ENCODE measurements at places on chromosomes 12 and 14.
A peak's percentile ranks its signal among the peaks of the same experiment; 100 is the strongest.

DNA sequence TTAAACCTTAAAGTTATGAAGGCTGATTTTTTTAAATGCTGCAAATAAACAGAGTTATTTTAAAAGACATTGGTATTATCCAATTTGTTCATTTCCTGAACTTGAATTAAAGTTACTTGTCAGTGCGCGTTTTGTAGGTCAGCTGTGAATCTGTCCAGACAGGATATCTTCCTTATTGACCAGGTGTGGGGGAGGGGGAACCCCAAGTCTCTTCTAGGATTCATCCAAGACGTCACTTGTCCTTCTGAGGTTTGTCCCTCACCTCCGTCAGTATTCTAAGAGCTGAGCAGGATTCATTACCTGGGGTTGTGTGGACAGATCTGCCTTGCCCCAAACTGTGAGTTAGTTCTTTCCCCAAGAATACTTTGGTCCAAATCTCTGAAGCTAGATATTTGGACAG is 8.8 kb upstream of the PRIMA1 start:
- no peak for DNase-seq

DNA sequence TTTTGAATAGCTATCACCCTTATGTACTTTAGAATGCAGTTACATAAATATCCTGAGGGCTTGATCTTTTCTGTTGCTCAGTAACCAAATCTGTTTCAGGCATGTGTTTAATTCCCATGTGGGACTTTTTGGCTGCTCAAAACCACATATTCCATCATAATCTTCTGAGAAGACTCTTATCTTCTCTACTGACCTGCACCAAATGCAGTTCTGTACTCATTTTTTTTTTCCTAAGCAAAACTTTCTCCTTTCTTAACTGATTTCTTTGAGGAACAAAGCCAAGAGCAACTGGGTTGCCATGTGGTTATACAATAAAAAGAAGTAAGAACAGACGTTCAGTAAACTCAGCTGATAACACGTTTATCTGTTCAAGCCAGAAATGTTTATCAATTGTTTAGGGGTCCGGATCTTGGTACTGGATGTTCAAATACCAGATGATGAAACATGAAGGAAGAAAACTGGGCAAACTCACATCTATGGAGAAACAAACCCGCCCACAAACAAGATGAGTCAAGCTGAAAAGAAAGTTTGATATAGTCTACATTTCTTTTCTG is 50.1 kb downstream of the TMEM132C start:
- DNase-seq = no peak

GRCh38 chr14:49173765-49174373 is 412.3 kb downstream of the RPS29 start:
- DNase-seq = peak; percentile 77

DNA sequence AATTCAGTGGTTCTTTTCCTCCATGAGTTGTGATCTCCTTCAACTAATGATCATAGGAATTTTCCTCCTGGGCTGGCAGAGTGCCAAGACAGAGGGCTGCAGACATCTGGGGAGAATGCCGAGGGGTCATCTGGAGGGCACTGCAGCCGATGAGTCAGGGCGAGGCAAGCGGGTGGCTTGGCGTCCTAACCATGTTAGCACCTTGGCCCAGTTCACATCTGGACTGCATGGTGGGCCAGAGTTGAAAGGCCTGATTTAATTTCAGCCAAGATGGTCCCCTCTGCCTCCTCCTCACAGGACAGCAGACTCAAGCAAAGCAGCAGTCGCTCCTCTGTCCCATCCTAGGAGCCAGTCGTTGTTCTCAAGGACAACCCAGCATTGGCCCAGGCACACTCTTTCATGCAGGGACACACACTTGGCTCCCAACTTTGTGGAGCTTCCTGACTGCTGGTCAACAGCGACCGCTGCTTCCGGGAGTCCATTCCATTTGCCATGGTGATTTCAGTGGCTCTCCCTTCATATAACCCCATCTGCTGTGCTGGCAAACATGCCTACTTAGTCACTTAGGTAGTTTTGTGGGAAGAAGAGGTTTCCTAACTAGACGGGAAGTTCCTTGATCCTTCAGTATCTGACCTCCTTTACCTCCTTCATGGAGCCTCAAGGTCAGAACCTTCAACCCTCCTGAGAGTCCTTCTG is 161.8 kb downstream of the TTC8 start:
- peak; percentile 88 for DNase-seq

DNA sequence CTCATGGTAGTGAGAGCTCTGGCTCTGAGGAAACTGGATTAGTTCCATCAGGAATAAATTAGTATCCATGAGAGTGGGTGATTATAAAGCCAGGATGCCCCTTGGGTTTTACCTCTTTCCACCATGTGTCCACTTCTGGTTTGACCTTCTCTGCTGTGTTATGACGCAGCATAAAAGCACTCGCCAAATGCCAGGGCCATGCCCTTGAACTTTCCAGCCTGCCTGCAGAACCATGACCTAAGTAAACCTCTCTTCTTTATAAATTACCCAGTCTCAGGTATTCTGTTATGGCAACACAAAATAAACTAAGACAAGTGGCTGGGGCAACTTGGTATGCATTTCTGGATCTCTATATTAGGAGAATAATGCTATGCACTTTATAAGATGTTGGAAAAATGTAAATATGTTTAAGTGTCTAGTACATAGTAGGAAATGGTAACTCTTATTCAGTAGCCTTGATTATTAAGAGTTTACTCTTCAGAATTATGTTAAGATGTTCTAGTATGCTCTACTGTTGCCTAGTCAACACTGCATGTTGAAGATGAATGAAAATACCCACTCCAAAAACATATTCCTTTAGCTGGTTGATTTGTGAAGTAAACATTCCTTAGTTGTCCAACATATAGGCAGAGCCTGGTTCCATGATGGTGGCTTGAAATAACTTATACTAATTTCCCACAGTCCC is 455.6 kb upstream of the TMPO start:
- no peak for DNase-seq

- DNase-seq = no peak
Measured at GRCh38 chr12:45329238-45329637, 113.3 kb downstream of the ANO6 start.

DNA sequence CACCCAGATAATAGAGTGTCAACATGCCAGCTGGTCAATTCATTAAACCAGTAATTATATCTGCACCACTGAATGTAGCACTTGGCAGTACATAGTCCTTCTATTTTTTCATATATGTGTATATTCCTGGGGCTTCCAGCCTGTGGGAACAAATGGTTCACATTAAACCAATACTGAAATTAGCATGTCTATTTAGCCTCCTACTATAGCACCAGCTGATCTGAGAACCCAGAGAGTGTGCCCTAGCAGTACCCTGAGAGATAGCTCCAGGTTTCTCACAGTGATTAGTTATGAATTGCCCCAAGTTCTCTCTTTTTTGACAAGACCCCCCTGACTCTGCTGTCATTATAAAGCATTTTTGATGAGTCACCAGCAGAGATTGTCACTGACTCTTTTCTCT is 1097.3 kb upstream of the FLRT2 start:
- DNase-seq = no peak

DNA sequence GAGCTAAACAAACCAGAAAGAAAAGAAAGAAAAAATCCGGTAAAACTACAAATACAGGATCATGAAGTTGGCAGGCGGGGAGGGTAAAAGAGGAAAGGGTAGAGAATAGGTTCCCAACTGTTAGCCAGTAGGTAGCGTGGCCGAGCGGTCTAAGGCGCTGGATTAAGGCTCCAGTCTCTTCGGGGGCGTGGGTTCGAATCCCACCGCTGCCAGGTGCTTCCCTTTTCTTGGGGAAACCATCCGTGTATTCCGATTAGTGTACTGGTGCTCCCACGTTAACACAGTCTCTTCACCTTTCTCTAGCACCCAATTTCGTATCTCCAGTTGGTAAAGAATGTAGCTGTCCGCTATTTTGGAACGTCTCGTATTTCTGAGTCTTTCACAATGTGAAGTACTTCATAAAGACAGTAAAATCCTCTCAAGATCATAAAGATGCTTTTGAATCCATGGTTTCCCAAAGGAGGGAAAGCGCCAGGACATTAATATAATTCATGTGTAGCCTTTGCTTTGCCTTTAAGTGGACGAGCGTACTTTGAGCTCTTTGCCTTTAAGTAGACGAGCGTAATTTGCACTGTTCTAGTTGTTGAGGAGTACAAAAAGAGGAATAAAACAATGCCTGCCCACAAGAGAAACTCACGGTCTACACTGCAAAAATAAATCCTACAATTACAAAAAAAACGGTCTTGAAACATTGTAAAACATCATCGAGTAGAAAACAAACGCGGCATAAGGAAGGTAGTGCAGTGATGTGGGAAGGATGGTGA is 19.0 kb upstream of the RNASE12 start:
- DNase-seq = peak; percentile 78

DNA sequence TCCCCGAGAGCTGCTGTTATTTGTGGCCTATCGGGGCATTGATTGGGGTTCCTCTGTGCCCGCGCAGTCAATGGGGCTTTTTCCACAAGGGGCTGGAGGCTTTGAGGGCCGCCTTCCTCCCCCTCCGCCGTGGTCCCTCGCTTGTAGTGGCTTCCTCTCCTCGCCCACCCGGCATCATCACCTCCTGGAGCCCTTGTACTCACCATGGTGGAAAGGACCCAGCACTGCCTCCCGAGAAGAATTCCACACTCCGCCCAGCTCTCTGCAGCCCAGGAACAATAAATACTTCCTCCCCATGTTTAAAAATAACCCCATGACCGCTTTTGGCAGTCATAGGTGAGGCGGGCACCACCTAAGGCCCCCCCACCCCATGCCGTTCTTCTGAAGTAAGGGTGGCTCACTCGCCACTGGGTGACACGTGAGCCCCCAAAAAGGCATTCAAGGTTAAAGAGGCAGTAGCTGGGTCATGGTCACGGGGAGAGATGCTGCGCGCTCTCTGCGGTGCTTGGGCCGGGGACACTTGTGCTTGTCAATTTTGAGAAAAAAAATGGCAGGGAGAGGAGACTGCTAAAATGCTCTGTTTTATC is at the start of gene MYL2:
Gene MYL2, minus strand, starts transcription at position 256 of the 587 bp plus-strand sequence. Its CDS starts 50 bp downstream, at position 206.
- DNase-seq = no peak

DNA sequence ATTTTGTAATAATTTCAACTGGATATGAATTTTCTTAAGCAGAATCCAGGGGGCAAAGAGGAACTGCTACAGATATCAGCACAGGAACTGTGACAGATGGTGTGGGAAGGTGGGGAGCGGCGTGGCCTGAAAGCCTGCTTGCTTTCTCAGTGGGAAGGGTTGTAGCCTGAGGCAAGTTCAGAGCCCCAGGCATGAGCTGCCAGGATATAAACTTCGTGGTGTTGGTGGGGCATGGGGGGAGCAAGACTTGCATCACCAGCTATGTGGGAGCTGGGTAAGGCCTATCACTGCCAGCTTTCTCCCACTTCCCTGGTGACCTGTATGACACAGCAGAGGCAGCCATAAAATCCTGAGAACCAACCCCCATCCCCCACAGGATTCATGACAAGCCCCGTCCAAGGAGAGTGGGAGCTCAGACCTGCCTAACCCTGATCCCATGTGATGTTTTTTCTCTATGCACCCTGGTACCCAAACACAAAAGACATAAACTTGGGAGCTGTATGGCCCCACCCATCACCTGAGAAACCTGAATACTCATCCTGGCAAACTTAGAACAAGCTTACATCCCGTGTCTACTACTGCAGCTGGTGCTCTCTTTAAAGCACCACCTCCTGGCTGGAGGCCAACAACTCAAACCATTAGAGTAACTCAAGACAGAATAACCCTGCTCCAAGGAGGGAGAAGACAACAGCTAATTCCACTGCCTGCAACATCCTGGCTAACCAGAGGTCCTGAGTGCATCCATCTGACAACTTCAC is 16.5 kb downstream of the CLEC1A start:
- no peak for DNase-seq

- DNase-seq = no peak
Measured at GRCh38 chr14:71430321-71430677, 501.9 kb upstream of the RGS6 start.

GRCh38 chr12:29066011-29066588 is 83.0 kb upstream of the FAR2 start:
- DNase-seq = peak; percentile 52

DNA sequence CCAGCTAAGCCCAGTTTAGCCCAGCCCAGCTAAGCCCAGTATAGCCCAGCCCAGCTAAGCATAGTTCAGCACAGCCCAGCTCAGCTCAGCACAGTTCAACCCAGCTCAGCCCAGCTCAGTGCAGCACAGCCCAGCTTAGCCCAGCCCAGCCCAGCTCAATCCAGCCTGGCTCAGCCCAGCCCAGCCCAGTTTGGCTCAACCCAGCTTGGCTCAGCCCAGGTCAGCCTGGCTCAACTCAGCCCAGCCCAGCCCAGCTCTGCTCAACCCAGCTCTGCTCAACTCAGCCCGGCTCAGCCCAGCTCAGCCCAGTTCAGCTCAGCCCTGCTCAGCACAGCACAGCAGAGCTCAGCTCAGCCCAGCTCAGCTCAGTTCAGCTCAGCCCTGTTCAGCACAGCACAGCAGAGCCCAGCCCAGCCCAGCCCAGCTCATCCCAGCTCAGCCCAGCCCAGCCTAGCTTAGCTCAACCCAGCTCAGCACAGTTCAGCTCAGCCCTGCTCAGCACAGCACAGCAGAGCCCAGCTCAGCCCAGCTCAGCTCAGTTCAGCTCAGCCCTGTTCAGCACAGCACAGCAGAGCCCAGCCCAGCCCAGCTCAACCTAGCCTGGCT is 330.9 kb downstream of the TMEM121 start:
- no peak for DNase-seq

DNA sequence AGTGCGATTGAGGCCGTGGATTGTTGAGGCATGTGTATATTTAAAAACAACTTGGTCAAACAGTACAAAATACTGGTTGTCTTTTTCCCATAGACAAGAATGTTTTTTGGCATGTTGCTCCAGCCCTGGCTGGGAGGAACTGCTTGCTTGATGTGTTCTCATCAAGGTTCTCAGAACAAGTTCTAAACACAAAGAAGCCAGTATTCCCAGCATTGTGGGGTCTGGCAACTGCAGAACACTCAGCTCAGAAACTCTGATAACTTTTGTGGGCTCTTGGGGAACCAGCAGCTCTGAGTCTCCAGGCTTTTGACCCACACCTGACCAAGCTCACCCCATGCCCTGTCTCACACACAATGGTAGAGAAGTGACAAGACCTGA is 27.1 kb upstream of the DICER1 start:
- DNase-seq = no peak

- peak; percentile 67 for DNase-seq
Measured at GRCh38 chr12:124921200-124922031, 7.0 kb upstream of the UBC start.

DNA sequence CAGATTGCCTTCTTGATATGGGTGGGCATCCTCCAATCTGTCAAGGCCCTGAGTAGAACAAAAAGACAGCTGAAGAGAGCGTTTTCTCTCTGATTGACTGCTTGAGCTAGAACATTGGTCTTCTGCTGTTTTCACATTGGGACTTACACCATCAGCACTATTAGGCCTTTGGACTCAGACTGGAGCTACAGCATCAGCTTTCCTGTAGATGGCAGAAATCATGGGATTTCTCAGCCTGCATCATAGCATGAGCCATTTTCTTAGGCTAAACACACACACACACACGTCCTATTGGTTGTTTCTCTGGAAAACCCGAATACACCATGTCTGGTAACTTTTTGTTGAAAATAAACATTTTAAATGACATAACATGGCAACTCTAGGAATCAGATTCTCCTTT is 15.8 kb upstream of the PPM1A start:
- no peak for DNase-seq

- DNase-seq = peak; percentile 76
Measured at GRCh38 chr12:12922191-12922616, 29.8 kb downstream of the GPRC5D start.

GRCh38 chr12:52070185-52070925 is 577 bp downstream of the ATG101 start:
- no peak for DNase-seq

- DNase-seq = no peak
Measured at GRCh38 chr14:27040552-27040951, 442.7 kb upstream of the NOVA1 start.
